SJCRH30 (cell line): ENCODE measurements at places on chromosomes 12 and 14. TPM values are rescaled to one million over a fixed set of nuclear protein-coding genes. Genes with fewer than 3 reads are reported as not detected.

Gene ACSM4
- not detected in 2 replicates for total RNA-seq

- H3K4me1 ChIP-seq, result peaks cover 23% of the 10 kb centered on the region
- H3K27me3 ChIP-seq, result no peaks in the 10 kb centered on the region
- no peak overlapping the region for H3K27ac ChIP-seq
- no peaks in the 10 kb centered on the region for H3K36me3 ChIP-seq
Measured at GRCh38 chr12:49909356-49909755, 5.7 kb upstream of the FAIM2 start.

GRCh38 chr14:53310412-53310811 lies 157.3 kb upstream of the DDHD1 start:
- peaks cover 12% of the 10 kb centered on the region for H3K4me1 ChIP-seq
- H3K27me3 ChIP-seq, result no peaks in the 10 kb centered on the region
- peaks cover 5% of the 10 kb centered on the region; the same call in 1 of the 2 replicates for H3K36me3 ChIP-seq
- no peak overlapping the region for H3K4me3 ChIP-seq

DNA sequence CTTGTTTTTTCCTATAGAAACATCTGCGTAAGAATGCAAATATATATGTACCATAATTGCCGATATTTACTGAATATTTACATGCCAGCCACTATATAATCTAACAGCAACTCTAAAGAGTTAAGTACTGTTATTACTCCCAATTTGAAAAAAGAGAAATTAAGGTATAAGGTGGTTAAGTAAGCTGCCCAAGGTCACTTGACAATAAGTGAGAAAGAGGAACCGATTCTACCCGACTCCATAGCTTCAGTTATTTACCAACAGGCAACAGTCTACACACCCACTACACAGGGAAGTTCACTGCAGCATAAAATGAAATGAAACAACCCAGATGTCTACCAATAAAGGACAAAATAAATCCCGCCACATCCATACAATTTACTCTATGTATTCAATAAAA lies 1.1 kb downstream of the MIS18BP1 start:
- peak overlapping the region; percentile 68 for H3K27ac ChIP-seq
- DNase-seq, result no peak
- H3K4me1 ChIP-seq, result 0 out of 2 replicates have a peak, but pooled peaks cover 6% of the 10 kb centered on the region
- no peaks in the 10 kb centered on the region; the same call in 1 of the 2 replicates for H3K36me3 ChIP-seq
- no peaks in the 10 kb centered on the region for H3K27me3 ChIP-seq

- H3K36me3 ChIP-seq, result no peaks in the 10 kb centered on the region
- H3K27me3 ChIP-seq, result no peaks in the 10 kb centered on the region
- peak overlapping the region; percentile 1; the same call in 1 of the 2 replicates for H3K27ac ChIP-seq
- DNase-seq, result peak; percentile 75
- H3K4me3 ChIP-seq, result no peak overlapping the region
Measured at GRCh38 chr14:32300136-32300535, 29.0 kb upstream of the AKAP6 start.
